Activated CD4-positive, alpha-beta T cell treated with anti-CD3 and anti-CD28 coated beads, Interleukin-2, amount 50 U/mL, for 48 hours (primary cell): ENCODE measurements at places on chromosomes 2 and 18.

- DNase-seq = no peak
Measured at GRCh38 chr2:74889159-74889558, 55.2 kb downstream of the HK2 start.

DNA sequence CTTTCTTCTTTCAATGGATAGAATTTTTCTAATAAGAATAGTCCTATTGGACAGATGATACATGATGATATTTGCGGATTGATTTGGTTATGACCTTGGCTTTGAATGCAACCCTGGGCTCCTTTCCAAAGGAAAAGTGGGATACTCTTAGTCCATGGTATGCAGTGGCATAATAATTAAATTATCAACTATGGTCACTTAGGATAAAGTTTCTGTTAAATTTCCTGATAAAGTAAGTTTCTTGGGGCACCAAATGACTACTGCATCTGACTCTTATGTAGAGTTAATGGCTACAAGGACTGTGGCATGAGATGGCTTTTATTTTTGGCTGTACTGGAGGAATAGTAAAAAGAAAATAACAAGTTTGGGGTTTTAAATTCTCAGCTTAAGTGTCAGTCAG is 126.7 kb downstream of the QPCT start:
- DNase-seq = no peak

- no peak for DNase-seq
Measured at GRCh38 chr2:230942371-230942770, 17.3 kb upstream of the GPR55 start.

DNA sequence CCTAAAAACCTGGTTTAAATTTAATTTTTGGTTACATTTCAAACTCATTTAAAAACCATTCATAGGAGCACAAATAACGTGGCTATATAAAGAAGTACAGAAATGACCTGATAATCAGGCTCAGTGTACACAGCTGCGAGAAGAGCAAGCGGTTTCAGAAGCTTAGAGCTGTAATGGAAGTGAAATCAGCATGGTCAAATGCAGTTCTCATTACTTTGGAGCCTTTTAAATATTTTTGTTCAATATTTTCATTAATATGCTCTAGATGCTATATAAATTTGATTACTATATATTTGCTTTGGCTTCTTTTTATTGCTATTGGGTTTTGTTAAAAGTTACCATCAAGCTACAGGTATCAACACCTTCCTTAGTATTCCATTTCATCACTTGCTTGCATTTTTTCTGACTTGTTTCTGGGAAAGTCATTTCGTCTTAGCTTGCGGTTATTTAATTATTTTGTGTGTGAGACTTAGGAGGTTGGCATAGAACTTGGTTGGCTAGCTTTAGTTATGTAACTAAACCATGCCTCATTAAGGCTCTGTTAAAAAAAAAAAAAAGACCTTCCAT is 58.7 kb downstream of the AFTPH start:
- no peak for DNase-seq

DNA sequence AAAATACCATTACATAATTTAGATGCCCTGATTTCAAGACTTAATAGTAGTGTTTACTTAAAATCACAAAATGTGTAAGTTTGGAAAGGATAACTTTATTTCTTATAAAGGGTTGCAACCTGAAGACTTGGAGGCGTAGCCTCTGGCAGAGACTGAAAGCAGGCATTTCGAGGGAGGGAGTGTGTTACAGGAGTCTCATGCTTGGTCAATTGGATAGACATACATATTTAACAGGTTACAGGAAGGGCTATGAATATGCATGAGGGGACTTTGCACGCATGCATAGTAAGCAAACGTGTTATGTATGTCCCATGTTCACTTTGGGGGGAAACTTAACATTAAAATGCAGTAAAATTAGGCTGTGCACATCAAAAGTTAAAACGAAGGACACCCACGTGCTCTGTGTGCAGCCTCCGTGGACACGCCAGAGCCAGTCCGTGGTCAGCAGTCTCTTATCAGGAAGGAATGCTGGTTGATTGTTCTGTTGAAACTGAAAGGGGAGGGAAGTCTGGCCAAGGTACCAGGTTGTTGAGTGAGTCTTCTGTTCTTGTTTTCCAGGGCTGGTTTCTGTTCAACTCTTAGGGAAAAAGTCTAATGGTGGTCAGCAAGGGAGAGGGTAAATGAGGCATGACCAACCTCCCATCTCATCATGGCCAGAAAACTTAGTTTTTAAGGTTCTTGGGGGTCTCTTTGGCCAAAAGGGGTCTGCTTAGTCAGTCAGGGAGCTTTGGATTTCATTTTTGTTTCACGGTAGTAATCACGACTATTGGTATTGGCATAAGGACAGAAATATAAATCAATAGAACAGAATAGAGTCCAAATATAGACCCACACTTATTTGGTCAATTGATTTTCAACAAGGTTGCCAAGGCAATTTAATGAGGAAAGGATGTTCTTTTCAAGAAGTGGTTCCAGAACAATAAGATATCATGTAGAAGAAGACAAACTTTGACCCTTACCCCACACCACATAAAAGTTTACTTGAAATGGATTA is 121.9 kb downstream of the MCFD2 start:
- DNase-seq = no peak

DNA sequence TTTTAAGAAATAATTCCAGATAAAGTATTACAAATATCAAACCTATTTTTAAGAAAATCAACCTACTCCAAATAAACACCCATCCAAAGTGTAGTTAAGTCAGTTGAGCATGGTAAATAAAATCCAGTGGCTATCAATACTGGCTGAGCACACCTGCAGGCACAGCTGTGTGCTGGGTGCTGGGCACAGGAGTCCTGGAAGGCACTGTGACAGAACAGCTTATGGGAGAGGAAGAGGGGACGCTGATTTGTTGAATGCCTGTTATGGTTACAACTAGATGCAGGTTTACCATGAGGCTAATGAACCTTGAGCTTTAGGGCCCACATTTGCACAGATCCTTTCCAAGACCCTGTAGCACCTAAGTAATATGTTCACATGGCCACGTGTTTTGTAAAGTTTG is 202.7 kb downstream of the MTX2 start:
- no peak for DNase-seq
